SK-MEL-5 (cell line): ENCODE measurements at places on chromosomes 1 and 21. TPM values are rescaled to one million over a fixed set of nuclear protein-coding genes. Genes with fewer than 3 reads are reported as not detected.

Gene ACBD3
- 43.3 and 46.5 TPM in 2 replicates for total RNA-seq

Gene RNASEL
- 5.6 and 6.6 TPM in 2 replicates for total RNA-seq

Gene HPDL
- total RNA-seq, result not detected in 2 replicates

Gene OR2G6
- total RNA-seq, result not detected in 2 replicates

Gene OR6K3
- total RNA-seq, result not detected in 2 replicates

Gene INAVA
- not detected in 2 replicates for total RNA-seq

Gene AKNAD1
- 0.13 TPM in 1 of 2 replicates, not detected in the other for total RNA-seq

Gene PRPF38A
- total RNA-seq, result 8.5 and 11.0 TPM in 2 replicates

Gene HCRTR1
- total RNA-seq, result not detected in 2 replicates

Gene GPR89B
- 30.8 and 34.4 TPM in 2 replicates for total RNA-seq

Gene DENND2C
- 0.74 and 1.1 TPM in 2 replicates for total RNA-seq

Gene IQGAP3
- 10.1 and 10.3 TPM in 2 replicates for total RNA-seq

Gene C8B
- total RNA-seq, result not detected in 2 replicates

Gene CFH
- 1.3 and 1.7 TPM in 2 replicates for total RNA-seq

Gene LCE2A
- 2.5 and 3.3 TPM in 2 replicates for total RNA-seq

Gene NBPF20
- total RNA-seq, result 2.0 and 2.8 TPM in 2 replicates

Gene INSRR
- total RNA-seq, result not detected in 2 replicates

Gene FCRL1
- total RNA-seq, result not detected in 2 replicates

Gene OR6N1
- not detected in 2 replicates for total RNA-seq

Gene ATP6V0B
- 420 and 460 TPM in 2 replicates for total RNA-seq

Gene NHLH1
- not detected in 2 replicates for total RNA-seq

Gene VWA5B1
- not detected in 2 replicates for total RNA-seq

Gene HSD11B1
- not detected in 2 replicates for total RNA-seq

Gene CNIH3
- total RNA-seq, result 3.1 and 6.4 TPM in 2 replicates

Gene PPIAL4G
- total RNA-seq, result not detected in 2 replicates

Gene LAMC2
- total RNA-seq, result 0.03 and 0.11 TPM in 2 replicates

Gene ERICH3
- not detected in 2 replicates for total RNA-seq

Gene SPRR2F
- total RNA-seq, result 0.18 and 0.51 TPM in 2 replicates

Gene MAST2
- 7.2 and 9.9 TPM in 2 replicates for total RNA-seq

Gene CENPL
- 24.0 and 28.0 TPM in 2 replicates for total RNA-seq

Gene OLIG2
- total RNA-seq, result 24.4 and 25.8 TPM in 2 replicates

Gene HRNR
- not detected in 2 replicates for total RNA-seq

Gene IRF6
- not detected in 2 replicates for total RNA-seq

Gene ELOA
- total RNA-seq, result 48.0 and 53.4 TPM in 2 replicates

Gene SNAP47
- 29.3 and 31.5 TPM in 2 replicates for total RNA-seq

Gene DDAH1
- total RNA-seq, result 4.4 and 5.5 TPM in 2 replicates

Gene CFHR3
- total RNA-seq, result not detected in 2 replicates

Gene LEMD1
- 0.72 and 1.6 TPM in 2 replicates for total RNA-seq

Gene SKI
- 3.9 and 4.4 TPM in 2 replicates for total RNA-seq

Gene HSD3B2
- total RNA-seq, result 0.32 and 1.1 TPM in 2 replicates

Gene TLR5
- total RNA-seq, result 0.05 and 0.48 TPM in 2 replicates

Gene NFASC
- total RNA-seq, result 1.7 and 2.6 TPM in 2 replicates

Gene PLEKHM2
- 37.6 TPM in 2 replicates for total RNA-seq

Gene OR2L5
- total RNA-seq, result not detected in 2 replicates
